ENCODE measurements at places on chromosomes 2 and 18. TPM values are rescaled to one million over a fixed set of nuclear protein-coding genes. Genes with fewer than 3 reads are reported as not detected.

GRCh38 chr2:35783723-35784122, 571.9 kb upstream of the CRIM1 start:
- no peak for DNase-seq

DNA sequence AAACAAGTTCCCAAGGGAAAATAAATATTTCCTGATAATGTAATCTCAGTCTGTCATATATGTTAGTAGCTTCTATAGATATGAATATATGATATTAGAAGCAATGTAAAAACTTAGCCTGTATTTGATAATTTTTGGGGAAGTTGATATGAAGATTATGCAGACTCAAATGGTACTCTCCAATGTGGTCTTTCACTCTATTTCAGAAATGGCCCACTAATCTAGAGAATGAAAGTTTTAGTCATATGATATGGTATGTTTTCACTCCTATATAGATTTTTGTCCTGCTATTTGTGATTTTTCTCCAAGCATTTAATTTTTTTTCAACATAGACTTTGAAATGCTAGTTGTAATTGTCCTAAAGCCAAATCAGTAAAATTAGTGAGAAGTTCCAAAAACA, 236.7 kb upstream of the BOD1L2 start:
- no peak for DNase-seq

DNA sequence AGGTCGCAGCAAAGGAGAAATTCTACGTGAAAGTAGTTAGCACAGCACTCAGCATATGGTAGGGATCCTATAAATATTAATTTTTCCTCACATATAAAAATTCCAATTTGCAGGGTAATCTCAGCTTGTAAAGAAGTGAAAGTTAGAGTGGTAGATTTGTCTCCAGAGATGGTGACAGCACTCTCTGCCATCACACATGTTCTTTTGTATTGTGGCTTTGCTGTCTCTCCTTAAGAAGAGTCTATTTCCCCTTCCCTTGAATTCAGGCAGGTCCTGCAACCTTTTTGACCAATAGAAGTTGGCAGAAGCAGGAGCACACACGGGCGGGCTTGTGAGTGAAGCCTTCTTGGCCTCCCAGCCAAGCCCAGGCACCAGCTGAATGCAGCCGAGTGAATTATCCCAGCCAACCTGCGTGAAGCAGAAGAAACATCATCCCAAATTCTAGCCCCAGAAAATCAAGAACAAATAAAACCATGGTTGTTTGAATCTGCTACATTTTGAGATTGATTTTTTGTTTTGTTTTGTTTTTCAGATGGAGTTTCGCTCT, 107.8 kb upstream of the COPS8 start:
- no peak for DNase-seq

GRCh38 chr2:6512589-6512988, 353.1 kb downstream of the CMPK2 start:
- no peak for DNase-seq

- DNase-seq, result no peak
Observed at GRCh38 chr2:11385847-11386246, 41.4 kb upstream of the ROCK2 start.

- DNase-seq, result no peak
Observed at GRCh38 chr2:72894514-72894913, 7.3 kb downstream of the SPR start.

DNA sequence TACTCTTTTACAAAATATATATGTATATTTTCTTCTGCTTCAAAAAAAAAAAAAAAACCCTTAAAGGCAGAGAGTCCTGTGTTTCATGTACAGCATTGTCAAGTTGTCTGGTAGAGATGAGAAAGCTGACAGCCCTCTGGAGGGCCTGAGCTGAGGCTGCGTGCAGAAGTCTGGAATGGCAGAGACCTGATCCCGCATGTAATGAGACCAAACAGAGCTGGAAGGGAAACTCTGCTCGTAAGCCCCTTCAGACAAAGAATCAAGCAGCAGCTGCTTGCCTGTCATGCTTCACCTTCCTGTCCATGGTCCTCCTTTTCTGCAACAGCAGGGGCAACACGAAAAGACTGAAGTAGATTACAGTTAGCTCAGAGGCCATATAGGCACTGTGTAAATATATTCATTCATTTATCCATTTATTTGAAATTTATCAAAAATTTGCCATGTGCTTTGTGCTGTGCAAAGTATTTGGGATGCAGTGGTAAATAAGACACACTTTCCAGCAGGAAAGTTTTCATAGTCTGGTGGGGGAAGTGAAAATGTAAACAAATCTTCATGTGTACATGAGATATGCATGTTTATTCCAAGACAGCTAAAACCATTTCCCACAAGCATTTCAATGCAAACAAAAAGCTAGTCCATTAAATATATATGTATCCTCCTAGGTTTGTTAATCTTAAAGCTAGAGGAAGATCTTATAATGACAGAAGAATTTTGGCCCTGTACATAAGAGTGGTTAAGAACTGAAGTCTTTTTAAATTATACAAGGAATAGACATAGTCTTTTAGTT, 912.7 kb downstream of the CPS1 start:
- DNase-seq, result no peak

GRCh38 chr2:79564065-79564464, 51.2 kb downstream of the CTNNA2 start:
- DNase-seq, result no peak

DNA sequence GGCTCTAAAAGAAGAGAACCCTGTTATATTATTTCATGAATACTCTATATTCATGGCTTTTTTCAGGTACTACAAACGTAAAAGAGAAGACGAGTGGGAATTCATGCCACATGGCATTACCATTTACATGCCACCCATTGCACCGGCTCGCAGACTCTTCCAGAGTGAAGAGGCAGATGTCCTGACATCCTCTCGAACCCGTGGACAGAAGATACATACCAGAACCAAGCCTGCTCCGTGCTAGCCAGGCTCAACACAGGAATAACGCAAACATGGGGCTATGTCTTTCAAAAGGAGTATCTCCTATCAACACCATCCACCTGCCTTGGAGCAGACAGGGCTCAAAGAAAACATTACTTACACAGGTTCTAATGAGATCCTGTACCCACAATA, 168.8 kb downstream of the THADA start:
- no peak for DNase-seq

GRCh38 chr18:50451100-50451842, 76.4 kb downstream of the SKA1 start:
- no peak for DNase-seq

DNA sequence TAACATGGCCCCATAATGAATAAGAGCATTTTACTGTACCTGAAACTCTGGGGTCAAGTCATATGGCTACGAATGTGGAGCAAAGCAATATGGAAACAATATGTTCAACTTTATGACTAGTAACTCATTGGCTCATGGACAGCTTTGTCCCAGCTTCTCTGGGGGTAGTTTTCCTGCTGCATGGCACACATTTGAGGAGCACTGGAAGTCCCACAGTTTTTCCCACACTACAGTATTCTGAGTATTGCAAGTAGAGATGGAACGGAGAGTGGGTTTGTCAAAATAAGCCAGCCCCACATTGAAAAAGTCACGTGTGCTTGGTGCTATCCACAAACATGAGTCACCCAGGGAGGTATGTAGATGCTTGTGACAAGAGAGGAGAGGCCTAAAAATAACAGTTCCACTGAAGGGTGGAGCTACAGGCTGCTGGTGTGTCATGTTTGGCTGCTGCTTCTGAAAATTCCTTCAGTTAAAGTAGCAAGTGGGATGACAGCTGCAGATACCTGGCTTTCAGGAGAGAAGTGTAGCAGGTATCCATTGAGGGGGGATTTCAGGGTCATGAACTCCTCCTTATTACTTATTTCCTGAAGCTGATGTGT, 48.2 kb upstream of the CTAGE1 start:
- no peak for DNase-seq

DNA sequence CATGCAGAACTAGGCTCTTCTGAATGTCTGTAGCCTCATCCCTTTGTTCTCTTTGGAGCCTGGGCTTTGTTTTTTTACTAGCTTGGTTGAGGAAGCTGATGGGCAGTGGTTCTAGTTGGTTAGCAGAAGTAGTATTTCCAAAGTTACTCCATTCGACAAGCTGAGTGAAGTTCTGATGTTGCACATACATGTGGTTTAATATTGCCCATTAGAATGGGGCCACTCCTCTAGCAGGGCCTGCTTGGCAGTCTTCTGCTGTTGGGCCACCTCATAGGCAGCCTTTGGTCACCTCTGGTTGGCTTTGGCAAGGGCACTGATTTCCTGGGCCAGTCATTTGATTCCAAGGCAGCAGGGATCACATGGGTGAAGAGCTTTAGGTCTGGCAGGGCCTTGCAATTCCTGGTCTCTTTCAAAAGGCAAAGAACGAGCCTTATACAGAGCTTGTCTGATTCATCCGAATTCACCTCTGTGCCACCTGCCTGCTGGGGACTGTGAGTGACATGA, 2.5 kb downstream of the RPIA start:
- DNase-seq, result no peak

- DNase-seq, result no peak
Observed at GRCh38 chr2:21220930-21221329, 97.2 kb downstream of the TDRD15 start.

GRCh38 chr18:63225434-63225833, 94.1 kb downstream of the BCL2 start:
- no peak for DNase-seq

DNA sequence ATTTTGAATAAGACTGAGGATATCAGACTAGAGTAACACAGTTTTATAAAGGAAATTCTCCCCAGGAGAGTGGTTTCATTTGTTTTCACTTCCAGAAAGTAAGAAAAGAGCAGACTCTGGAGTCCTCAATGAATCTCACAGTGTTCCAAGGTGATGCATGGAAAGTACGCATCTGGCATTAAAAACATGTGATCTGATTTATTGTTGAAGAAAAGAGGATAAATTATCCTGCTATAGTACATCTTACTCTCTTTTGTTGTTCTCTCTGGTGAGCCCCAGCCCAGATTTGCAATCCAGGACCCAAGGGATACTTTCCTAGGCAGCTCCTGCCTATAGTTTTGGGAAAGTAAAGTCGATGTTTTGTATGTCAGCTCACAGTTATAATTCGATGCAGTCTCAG, 285.9 kb downstream of the CTNNA2 start:
- no peak for DNase-seq

DNA sequence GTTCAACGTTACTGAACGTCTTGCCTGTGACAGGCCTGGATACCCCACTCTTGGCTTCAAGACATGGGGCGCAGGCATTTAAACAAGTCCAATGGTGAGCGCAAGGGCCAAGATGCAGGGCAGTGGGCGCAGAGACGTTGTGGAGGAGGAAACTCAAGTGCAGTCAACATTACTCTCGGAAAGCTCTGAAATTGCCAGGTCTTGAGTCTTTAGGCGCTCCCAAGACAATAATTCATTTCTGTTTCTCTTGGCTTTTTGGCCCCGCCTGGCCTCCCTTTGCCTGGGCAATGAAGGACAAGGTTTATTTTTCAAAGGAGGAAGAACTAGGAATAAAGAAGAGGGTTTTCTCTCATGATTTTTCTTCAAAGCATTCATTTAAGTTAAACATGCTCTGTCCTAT, 13.3 kb upstream of the TMEM214 start:
- no peak for DNase-seq

- no peak for DNase-seq
Observed at GRCh38 chr18:35432565-35433001, 55.4 kb upstream of the ZNF396 start.

GRCh38 chr2:231034291-231034882, 2.9 kb upstream of the C2orf72 start:
- no peak for DNase-seq

DNA sequence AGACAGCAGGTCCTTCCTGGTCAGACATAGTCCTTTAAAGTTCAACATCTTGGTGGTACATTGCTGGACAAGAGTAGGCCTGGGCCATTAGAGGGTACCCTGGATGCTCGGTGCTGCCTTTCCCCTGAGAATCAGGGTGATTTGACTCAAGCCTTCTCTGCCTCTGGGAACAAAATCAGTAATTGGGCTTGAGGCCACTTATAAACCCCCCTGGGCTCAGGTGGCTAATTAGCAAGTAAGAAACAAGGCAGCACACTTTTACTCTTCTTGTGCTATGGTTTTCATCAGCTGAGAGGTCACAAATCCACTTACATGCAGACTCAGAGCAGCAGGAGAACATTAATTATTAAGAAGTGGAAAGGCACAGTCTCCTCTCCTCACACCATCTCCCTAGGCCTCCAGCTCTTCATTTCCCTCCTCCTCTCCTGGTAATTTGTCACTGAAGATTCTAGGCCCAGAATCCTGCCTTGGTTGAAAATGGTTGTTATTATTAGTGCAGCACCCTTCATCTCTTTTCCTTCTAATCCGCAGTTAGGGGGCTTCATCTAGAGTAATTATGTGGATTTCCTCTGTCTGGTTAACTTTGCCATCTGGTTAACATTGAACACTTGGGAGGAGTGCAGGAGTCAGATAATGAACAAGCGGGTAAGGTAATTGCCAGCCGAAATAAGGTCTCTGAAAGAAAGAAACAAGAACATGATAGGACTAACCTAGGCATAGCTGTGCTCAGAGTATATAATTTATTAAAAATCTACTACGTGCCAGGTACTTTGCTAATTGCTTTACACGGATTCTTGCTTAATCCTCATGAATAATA, 29.7 kb upstream of the CASP10 start:
- DNase-seq, result no peak

DNA sequence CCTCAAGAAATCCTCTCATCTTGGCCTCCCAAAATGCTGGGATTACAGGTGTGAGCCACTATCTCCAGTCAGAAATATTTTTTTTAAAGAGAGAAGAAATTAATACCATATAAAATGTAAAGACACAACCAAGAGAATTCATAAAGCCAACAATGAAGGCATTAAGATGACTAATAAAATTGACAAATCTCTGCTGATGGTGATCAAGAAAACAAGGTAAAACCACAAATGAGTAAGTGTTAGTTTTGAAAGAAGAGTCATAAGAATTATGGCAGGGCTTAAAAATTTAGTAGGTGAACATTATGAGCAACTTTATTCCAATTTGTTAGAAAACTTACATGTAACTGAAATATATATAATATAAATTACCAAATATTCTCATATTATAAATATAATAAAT, 752.8 kb upstream of the CELF4 start:
- no peak for DNase-seq

DNA sequence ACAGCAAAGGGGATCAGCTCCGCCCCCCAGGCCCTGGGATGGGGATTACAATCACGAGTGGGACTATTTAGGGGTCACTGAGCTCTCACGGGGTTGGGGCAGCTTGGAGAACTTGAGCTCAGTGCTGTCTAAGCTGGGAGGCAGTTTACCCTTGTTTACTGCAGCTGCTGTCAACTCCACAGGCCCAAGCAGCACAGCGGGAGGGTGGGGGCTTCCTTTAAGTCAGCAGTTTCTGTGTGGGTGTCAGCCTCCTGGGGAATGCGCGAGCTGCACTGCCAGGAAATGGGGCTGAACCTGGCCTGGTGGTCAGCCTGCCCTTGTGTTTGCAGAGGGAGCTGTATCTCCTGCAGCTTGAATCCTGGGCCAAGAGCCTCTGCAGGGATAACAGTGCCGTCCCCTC, 29.8 kb downstream of the TOGARAM2 start:
- DNase-seq, result peak; percentile 31

The RGPD6 gene
- total RNA-seq, result 173 TPM

The SALL3 gene
- not detected for total RNA-seq

The MRPL33 gene
- 38.9 TPM for total RNA-seq

The CD8B2 gene
- total RNA-seq, result not detected

The RTP5 gene
- total RNA-seq, result not detected

The RAPGEF4 gene
- 0.26 TPM for total RNA-seq

The KIF1A gene
- total RNA-seq, result 0.18 TPM

The KIDINS220 gene
- 33.2 TPM for total RNA-seq

The DSG4 gene
- not detected for total RNA-seq

The C2orf66 gene
- total RNA-seq, result not detected

The COBLL1 gene
- 6.6 TPM for total RNA-seq

The CTLA4 gene
- total RNA-seq, result 77.2 TPM

The LIMS4 gene
- 0.44 TPM for total RNA-seq

The SLC9A4 gene
- 0.12 TPM for total RNA-seq

The INO80C gene
- total RNA-seq, result 20.9 TPM

Data from T-helper 17 cell (primary cell).